Stimulated activated CD4-positive, alpha-beta T cell treated with anti-CD3 and anti-CD28 coated beads, Interleukin-1b, Interleukin-23, amount 100 ng/mL, for 1 hour (primary cell): ENCODE measurements at places on chromosomes 2 and 18.
A peak's percentile ranks its signal among the peaks of the same experiment; 100 is the strongest.

- DNase-seq = no peak
These were observed 4.4 kb downstream of the AFF3 start for GRCh38 chr2:100137866-100138570.

DNA sequence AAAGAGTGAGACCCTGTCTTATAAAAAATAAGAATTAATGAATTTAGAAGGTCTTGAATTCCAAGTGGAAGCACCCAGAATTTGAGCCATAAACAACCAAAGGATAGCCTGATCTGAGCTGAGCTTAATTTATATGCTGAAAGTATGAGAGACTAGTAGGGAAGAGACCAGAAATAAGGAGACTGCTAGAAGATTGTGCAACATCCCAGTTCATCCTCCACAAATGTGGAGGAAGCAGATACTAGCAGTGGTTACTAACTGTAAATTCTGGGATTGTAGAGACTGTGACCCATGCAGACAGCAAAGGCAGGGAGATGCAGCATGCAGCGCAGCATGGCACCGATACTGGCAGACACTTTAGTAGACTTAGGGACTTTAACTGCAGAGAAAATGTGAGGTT is 1.5 kb upstream of the SULT1C2 start:
- no peak for DNase-seq

DNA sequence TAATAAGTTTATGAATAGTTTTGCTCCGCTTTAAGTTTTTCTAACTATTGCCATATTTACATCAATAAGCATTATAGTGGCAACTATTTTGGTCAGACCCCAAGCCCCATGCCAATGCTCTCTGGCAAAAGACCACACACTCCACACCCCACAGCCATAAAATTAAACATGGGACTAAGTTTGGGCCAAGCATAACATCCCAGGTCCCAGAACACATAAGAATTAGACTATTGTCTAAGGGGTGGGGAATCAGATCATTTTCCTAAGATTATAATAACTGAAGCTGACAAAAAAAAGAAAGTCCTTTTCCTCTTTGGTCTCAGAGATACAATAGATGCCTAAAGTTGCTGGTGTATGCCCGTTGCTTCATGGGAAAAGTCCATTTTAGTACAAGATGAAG is 46.3 kb downstream of the EXOC6B start:
- DNase-seq = no peak

DNA sequence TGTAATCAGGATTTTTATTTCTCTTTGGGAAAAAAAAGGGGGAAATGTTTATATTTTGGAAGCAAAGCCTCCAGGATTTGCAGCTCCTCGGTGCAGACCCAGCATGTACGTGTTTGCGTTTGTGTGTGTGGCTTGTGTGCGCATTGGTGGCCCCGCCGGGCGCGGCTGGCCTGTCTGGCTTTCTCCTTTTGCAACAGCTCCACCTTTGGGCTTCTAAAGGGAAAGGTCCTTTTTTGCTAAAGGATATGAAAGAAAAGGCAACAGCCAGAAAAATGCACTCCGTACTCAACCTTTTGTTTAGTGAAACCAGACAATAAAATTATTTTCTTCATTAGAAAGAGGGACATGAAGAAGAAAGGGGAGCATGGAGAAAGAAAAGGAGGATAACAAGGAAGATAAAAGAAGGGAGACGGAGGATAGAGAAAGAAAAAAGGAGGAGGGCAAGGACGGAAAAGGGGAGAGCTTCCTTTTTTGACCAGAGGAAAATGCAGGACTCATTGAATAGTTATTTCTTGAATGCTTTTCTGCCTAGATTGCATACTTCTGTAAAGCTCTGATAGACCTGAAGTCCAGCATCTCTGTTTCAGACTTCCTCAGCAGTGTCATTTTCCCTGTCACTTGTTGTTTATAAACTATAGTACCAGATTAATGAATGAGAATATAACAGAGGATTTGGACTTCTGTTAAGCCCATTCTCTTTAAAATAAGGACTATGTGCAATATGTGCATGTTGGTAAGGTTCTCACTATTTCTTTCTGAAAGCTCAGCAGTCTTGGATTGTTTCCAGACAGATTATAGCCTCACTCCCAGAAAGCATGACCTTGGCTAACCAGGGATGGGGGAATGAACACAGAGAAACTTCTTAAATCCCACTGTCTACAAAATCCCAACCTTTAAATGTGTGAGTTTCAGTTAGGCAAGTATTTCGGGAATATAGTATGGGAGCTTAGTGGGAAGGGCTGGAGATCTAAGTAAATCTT is 563.1 kb upstream of the PIK3C3 start:
- DNase-seq = no peak

GRCh38 chr2:196113061-196113974 is 44.7 kb upstream of the DNAH7 start:
- DNase-seq = no peak

DNA sequence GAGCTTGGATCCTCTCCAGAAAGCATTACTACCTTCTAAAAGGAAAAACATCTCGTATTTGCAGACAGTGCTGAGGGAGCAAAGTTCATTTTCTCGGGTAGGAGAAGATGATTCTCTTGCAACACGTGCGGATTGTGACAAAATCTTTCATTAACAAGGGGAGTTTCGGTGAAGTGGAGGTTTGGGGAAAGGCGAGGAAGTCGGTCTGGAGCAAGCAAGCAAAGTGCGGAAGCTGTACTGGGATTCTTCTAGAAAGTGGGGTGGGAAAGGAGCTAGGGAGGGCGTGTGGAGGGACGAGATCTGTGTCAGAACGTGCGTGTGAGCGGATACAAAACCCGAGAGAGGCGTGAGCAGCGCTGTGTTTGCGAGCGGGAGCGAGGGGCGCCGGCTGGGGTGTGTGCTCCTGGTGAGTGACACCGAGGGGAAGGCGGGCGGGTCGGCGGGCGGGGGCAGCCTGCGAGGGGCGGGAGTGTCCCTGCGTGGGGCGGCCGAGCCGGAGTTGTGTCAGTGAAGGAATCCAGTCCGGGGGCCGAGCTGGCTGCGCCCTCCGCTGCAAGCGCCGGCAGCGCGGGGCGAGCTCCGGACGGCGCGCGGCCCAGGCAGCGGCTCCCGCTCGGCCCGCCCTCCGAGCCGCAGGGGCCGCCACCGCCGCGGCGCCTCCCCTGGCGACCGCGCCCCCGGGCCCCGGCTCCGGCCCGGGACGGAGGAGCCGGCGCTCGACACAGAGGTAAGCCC is at the start of gene SPATS2L:
TSS of gene SPATS2L (plus strand) at position 498 of the 735 bp plus-strand sequence. CDS start 82,552 bp downstream, outside the sequence.
- peak; percentile 27 for DNase-seq

GRCh38 chr2:37894047-37894446 is 31.0 kb upstream of the RMDN2 start:
- DNase-seq = no peak

GRCh38 chr2:3435445-3435844 is 56.0 kb downstream of the TRAPPC12 start:
- no peak for DNase-seq

GRCh38 chr18:23682472-23682871 is 6.8 kb upstream of the LAMA3 start:
- DNase-seq = no peak

DNA sequence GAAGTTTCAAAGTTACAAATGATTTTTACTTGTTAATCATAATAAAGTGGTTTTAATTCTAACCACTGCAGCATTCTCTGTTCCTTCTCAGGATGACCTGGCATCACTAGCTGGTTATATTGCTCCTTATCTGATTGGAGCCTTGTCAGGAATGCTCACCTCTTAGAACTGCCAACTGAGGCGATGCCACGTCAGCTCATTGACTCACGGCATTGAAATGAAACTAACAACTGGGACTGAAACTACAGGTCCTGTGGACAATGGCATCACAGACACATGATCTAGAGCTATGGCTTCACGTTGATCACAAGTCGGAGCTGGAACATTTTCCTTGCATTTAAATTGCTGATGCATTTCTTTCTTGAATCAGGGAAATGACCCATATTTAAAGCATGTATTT is 54.9 kb upstream of the MAP2 start:
- DNase-seq = no peak

DNA sequence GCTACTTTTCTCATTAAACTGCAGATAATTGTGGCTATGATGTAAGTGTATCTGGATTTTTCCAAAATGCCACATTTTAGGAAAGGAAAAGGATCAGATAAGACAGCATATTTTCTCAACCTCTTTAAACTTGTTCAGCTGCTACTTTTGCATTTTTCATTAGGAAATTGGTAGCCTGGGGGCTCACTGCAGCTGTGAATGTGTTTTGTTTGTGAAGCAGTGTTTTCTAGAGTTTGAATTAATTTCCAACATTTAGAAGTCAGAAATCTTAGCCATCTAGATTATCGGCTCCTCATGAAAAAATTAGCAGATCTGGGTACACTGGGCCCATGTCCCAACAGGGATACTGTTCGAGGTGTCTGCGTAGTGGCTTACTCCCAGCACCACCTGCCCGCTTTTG is 56.3 kb upstream of the ZDBF2 start:
- no peak for DNase-seq

GRCh38 chr2:9596621-9597311 is 34.0 kb downstream of the YWHAQ start:
- no peak for DNase-seq

GRCh38 chr2:157329524-157329923 is 3.9 kb upstream of the ERMN start:
- no peak for DNase-seq

DNA sequence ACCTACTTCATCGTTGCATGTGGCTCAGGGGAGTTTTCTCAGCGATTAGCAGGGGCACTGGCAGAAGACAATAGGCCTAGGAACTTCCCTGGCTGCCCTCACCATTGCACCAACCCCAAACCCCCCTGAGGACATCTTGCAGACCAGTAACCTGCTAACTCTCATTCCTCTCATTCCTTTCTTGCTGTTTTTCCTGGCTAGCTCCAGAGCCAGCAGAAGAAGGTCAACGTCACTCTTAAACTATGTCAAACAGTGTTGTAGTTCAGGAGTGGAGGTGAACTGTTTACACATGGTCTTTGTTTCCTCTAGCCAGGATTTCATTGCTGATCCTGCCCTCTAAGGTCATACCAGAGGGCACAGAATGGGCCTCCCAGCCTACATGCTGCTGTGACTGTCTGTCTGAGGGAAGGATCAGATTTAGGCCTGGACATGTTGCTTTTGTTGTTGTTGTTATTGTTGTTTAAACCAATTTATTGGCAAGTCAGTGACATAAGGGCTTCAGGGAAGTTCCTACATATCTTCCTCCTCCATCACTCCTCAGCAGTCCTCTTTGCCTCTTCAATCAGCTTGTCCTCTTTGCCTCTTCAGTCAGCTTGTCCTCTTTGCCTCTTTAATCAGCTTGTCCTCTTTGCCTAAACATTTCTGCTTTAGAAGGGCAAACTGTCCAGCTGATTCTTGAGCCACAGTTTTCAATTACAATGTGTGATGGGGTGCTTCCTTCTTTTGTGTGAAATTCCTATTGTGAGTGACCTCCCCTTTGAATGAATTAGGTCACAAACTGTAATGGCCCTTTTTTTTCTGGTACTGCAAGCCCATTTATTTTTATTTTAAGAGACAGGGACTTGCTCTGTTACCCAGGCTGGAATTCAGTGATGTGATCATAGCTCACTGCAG is 471.9 kb upstream of the TNP1 start:
- no peak for DNase-seq

GRCh38 chr2:198385856-198386255 is 581.5 kb downstream of the PLCL1 start:
- DNase-seq = no peak

GRCh38 chr2:200089040-200089755 is 133.8 kb downstream of the MAIP1 start:
- DNase-seq = no peak

- DNase-seq = no peak
These were observed 52.7 kb upstream of the PELI1 start for GRCh38 chr2:64196963-64197362.

DNA sequence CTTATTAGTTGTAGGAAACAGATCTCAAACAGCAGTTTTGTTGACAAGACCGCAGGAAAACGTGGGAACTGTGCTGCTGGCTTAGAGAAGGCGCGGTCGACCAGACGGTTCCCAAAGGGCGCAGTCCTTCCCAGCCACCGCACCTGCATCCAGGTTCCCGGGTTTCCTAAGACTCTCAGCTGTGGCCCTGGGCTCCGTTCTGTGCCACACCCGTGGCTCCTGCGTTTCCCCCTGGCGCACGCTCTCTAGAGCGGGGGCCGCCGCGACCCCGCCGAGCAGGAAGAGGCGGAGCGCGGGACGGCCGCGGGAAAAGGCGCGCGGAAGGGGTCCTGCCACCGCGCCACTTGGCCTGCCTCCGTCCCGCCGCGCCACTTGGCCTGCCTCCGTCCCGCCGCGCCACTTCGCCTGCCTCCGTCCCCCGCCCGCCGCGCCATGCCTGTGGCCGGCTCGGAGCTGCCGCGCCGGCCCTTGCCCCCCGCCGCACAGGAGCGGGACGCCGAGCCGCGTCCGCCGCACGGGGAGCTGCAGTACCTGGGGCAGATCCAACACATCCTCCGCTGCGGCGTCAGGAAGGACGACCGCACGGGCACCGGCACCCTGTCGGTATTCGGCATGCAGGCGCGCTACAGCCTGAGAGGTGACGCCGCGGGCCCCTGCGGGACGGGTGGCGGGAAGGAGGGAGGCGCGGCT is at the start of gene TYMS:
TSS of gene TYMS (plus strand) at position 343 of the 690 bp plus-strand sequence. CDS start at position 433, 90 bp downstream.
- DNase-seq = no peak
